Amniotic epithelial cell (primary cell): ENCODE measurements at places on chromosomes 7 and 10.
A peak's percentile ranks its signal among the peaks of the same experiment; 100 is the strongest.

DNA sequence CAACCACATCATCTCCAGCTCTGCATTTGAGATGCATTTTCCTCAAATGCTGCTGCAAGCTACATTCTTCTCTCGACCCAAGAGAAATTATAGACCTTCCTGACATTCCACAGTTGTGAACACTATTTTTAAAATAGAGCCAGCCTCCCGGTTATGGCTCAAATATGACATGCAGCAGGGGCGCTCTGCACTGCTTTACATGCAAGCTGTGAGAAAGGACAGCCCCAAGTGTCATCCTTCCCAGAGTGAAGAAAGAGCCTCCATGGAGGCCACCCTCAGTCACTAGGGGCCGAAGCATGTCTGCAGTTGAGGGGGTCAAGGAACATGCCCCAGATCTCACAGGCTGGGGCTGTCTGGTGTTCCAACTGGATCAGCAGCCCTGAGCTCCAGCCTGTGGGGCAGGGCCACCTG lies 63.9 kb upstream of the CHST15 start:
- DNase-seq: no peak

DNA sequence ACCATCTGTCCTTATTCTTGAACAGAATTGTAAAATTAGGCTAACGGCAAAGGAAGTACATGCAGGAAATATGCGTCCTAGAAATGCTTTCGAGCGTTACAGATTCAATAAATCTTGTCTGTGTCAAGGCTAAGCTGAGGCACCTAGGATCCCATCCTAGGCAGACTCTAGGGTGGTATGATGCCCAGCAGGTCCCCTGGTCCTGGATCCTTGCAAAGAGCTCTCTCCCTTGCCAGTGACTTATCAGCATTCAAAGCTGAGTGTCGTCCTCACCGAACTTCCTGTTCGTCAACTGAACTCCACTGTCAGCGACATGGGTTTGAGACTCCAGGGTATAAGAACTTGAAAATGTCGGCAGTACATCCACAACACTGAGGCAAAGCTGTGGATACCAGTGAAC lies 61.5 kb downstream of the AKR1E2 start:
- no peak for DNase-seq

GRCh38 chr10:48805848-48806247 lies 121.2 kb downstream of the WDFY4 start:
- no peak for DNase-seq

DNA sequence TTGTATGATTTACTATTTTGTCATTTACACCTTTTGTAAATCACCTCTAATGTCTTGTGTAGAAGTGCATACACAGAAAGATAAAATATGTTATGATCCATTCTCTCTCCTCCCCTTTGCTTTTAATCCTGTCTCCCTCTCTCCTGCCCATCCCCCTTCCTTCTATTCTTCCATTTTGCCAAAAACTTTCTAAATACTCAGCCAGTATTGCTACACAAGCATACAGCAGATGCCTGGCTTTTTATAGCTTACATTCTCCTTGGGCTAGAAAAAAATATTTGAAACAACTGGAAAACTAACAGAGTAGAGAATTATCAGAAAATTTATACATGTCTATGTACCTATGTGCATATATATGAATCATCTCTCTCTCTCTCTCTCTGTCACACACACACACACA lies 308.7 kb upstream of the BMPER start:
- DNase-seq: peak; percentile 27

DNA sequence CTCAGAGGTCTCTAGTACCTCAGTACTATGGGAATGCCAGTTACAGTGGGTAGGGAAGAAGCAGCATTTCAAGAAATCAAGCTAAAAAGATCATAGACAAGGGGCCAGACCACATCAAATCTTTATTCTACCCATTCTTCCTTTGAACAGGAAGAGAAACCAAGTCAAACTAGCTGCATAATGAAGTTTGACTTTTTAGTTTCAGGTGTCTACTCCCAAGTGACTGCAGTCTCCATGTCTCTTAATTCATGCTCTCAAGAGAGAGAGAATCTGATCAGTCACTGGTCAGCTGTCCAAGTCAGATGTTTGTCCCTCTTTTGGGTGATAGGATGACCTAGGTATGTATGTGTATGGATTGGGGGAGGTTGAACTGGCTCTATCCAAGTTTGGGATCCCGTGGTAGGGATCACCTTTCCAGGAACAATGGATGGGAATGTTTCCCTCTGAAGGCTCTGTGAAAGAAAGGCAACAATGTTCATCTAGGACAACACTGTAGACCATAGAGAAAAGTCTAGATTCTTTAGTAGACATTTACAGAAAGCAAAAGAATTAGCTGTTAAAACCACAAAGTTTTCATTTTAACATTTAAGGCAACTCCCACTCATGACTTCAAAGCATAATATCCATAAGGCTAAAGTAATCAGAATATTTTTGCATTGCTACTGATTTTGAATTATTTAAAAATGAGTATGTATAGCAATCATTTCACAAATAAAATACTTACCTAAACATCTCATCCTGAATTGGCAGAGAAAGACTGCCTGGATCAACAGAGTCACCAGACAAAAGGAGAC lies 30.1 kb upstream of the PRTFDC1 start:
- no peak for DNase-seq

DNA sequence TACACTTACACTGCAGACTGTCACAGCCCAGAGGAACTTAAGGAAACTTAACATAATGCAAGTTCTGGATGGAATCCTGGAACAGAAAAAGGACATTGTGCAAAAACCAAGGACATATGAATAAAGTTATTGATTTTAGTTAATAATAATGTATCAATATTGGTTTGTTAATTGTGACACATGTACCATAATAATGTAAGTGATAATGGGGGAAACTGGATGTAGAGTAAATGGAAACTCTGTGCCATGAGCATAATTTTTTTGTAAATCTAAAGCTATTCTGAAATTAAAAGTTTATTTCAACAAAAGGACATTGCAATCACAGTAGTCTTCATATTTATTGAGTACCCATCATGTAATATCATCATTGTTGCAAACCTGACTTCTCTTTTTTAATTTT lies 107.2 kb downstream of the VTI1A start:
- DNase-seq: no peak

DNA sequence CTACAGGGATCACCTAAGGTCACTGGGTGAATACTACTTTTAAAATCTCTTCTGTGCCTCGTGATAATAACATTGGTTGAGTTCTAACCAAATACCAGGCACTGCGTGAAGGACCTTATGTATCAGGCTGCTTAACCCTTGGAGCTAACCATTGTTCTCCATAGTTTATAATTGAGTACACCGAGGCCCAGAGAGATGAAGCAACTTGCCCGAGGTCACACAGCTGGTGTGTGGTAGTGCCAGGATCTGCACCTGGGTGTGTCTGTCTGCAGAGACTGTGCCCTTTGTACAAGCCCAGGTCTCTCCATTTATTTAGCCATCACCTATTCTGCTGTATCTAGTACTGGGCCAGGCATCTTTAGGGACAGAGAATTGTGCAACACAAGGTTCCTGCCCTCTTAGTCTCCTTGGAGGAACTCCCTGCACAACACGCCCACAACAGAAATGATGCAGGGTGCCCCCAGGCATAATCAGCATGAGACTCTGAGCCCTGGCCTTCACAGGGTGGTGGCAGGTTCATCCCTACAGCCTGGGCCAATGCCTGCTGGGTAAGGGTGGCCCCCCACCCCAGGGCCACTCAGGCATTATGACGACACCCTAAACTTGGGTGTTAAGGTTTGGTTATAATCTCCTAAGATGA lies 31.5 kb downstream of the UNC5B start:
- peak; percentile 31 for DNase-seq

- no peak for DNase-seq
Observed at GRCh38 chr10:8389630-8390029, 335.1 kb downstream of the GATA3 start.

GRCh38 chr10:370449-370825 lies 235.2 kb downstream of the ZMYND11 start:
- peak; percentile 77 for DNase-seq

GRCh38 chr7:111752022-111752582 lies 189.8 kb upstream of the IMMP2L start:
- peak; percentile 39 for DNase-seq

DNA sequence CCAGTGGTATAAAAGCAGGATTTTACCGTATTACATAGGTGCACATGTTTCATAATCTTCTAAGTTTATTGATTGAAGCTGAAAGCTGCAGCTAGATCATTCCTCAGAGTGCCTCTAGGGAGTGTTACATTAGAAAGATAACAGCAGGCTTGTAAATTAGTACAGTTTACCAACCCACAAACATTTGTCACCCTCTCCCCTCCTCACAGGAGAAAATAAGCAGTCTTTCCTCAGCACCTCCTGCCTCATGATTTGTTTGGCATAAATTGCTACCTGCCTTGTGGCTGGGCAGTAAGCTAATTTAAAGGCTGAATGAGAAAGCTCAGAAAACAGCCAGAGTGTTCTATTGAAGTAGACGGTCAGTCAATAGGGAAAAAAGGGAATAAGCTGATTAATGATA lies 74.2 kb downstream of the NXPH1 start:
- no peak for DNase-seq

DNA sequence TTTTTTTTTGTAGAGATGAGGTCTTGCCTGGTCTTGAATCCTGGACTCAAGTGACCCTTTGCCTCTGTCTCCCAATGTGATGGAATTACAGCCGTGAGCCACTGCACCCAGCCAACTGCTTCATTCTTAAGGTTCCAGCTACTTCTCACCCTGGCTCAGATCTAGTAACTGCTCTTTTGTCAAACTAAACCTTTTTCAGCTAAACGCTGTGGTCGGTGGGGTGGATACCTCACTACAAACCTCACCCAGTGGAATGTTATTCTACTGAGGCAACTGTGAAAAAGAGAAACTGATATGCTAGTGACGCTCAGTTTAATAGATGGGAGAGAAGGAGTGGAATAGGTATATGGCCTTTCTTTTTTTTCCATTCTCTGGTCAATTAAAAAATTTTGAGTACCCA lies 1.7 kb upstream of the MRLN start:
- no peak for DNase-seq

DNA sequence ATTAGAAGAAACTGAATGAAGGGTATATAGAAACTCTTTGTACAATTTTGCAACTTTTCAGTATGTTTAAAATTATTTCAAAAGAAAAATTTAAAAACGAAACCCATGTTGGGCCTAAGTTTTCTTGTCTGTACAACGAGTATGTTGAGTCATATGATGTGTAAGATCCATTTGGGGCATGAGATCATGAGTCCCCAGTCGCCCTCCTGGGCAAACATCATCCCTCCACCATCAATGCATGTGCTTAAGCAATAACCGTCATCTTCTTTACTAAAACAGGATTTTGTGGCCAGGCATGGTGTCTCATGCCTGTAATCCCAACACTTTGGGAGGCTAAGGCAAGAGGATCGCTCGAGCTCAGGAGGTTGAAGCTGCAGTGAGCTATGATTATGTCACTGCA lies 54.2 kb upstream of the CDCA7L start:
- DNase-seq: peak; percentile 24

DNA sequence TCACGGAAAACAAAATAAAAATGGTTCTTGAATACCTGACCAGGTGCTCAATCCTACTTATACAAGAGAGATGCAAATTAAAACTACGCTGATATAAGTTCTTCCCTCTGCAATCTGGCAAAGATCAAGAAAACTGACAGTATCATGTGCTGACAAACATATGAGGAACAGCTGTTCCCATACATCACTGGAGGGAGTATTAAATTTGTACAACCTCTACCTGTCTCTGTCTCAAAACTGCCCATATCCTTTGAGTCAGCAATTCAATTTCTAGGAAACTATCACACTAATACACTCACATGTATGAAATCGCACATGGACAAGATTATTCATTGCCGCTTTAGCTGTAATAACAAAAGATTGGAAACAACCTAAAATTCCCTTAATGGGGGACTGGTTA lies 11.0 kb upstream of the IL6 start:
- DNase-seq: no peak

DNA sequence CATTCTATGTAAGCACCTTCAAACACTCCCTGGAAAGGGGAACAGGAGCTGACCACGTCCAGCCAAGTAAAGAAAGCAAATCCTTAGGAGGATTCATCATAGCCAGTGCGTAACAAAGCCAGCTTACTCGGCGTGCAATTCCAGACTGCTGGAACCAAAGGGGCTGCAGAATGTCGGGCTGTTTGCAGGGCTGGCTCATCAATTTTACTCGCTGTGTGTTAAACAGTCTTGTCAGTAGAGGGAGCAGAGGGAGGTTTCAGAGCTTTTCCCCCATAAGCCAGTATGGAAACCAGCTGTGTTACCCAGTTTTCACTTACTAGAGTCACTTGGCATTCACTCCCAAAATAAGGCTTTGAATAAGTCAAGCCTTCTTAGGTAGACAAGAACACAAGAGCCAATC lies 127.1 kb downstream of the KMT2E start:
- peak; percentile 35 for DNase-seq

DNA sequence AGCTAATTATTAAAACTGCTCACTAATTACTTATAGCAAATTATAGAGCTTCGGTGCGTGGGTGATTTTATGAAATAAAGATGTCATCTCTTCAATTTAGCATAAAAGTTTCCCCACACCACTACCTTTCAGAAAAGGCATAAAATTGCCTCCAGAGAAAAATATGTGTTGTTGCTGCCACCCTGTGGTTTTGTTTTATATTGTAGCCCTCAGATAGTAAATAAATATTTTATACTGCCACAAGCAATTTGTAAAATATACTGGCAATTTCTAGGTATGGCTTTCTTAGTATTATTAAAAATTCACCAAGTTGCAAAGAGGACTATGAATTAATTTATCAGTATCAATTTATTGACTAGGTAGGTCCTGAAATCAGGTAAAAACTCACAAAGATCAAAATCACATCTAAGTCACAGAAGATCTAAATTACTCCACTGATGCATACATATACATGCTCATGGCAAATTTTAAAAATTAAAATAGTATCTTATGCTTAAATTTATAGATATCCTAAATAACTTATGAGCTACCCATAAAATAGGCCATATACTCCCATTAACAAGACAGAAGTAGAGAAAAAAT lies 26.5 kb downstream of the ASNS start:
- DNase-seq: peak; percentile 8

GRCh38 chr10:73886661-73887293 lies 12.4 kb upstream of the CAMK2G start:
- no peak for DNase-seq
